IMR-90 (cell line): ENCODE measurements at places on chromosomes 5 and 9. TPM values are rescaled to one million over a fixed set of nuclear protein-coding genes. Genes with fewer than 3 reads are reported as not detected.

The TMEM215 gene
- not detected in 2 replicates for total RNA-seq

The ZSWIM6 gene
- 10.8 TPM in 2 replicates for total RNA-seq

The CDC25C gene
- total RNA-seq, result 7.5 and 8.2 TPM in 2 replicates

The PTGER4 gene
- total RNA-seq, result 7.9 and 10.6 TPM in 2 replicates

The PGM5 gene
- 12.8 and 14.7 TPM in 2 replicates for total RNA-seq

The TRIM36 gene
- total RNA-seq, result under 0.01 and 0.18 TPM in 2 replicates

The SHISAL2B gene
- not detected in 2 replicates for total RNA-seq

The SOHLH1 gene
- total RNA-seq, result not detected in 2 replicates

The NME5 gene
- total RNA-seq, result under 0.01 and 0.18 TPM in 2 replicates

The MYORG gene
- total RNA-seq, result 0.36 and 0.56 TPM in 2 replicates

The APBA1 gene
- total RNA-seq, result 3.8 and 4.2 TPM in 2 replicates

The FOXD4L3 gene
- under 0.01 TPM in 1 of 2 replicates, not detected in the other for total RNA-seq

The ARSI gene
- 15.0 and 15.2 TPM in 2 replicates for total RNA-seq

The DMRT3 gene
- not detected in 2 replicates for total RNA-seq

The SETD9 gene
- 8.1 and 8.9 TPM in 2 replicates for total RNA-seq

The SLC6A3 gene
- total RNA-seq, result not detected in 2 replicates

The FBLL1 gene
- total RNA-seq, result under 0.01 and 0.18 TPM in 2 replicates

The CSF2 gene
- not detected in 2 replicates for total RNA-seq

The UHRF2 gene
- 37.3 and 55.3 TPM in 2 replicates for total RNA-seq

The PRLR gene
- 0.54 and 0.56 TPM in 2 replicates for total RNA-seq

The SPATA31A3 gene
- not detected in 2 replicates for total RNA-seq

The TYRP1 gene
- total RNA-seq, result 0.83 and 0.90 TPM in 2 replicates
